Caki2 (cell line): ENCODE measurements at places on chromosomes 2 and 18.

GRCh38 chr2:224576088-224576715 lies 9.0 kb downstream of the CUL3 start:
- DNase-seq: peak; percentile 25

- peak; percentile 2 for DNase-seq
Measured at GRCh38 chr2:23745726-23746105, 181.2 kb downstream of the ATAD2B start.

DNA sequence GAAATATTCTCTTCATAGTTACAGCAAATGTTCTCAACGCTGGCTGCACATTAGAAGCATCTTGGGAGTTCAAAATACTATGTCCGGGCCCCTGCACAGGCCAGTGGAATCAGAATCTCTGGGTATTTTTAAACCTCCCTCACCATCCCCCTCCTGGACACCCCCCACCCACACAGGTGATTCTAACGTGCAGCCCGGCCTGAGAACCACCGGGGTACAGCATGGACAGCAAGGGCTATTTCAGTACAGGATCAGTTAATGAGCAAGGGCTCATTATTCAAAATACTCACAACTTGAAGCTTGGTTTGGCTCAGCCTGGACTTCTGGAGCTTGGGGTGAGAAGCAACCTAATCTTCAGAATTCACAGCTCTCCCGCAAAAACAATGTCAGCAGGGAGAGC lies 31.4 kb downstream of the INO80C start:
- no peak for DNase-seq

- no peak for DNase-seq
Measured at GRCh38 chr2:64492821-64493220, 31.3 kb upstream of the AFTPH start.

GRCh38 chr2:120393456-120393855 lies 47.5 kb downstream of the INHBB start:
- no peak for DNase-seq

GRCh38 chr18:22591222-22591621 lies 173.5 kb upstream of the CTAGE1 start:
- no peak for DNase-seq

DNA sequence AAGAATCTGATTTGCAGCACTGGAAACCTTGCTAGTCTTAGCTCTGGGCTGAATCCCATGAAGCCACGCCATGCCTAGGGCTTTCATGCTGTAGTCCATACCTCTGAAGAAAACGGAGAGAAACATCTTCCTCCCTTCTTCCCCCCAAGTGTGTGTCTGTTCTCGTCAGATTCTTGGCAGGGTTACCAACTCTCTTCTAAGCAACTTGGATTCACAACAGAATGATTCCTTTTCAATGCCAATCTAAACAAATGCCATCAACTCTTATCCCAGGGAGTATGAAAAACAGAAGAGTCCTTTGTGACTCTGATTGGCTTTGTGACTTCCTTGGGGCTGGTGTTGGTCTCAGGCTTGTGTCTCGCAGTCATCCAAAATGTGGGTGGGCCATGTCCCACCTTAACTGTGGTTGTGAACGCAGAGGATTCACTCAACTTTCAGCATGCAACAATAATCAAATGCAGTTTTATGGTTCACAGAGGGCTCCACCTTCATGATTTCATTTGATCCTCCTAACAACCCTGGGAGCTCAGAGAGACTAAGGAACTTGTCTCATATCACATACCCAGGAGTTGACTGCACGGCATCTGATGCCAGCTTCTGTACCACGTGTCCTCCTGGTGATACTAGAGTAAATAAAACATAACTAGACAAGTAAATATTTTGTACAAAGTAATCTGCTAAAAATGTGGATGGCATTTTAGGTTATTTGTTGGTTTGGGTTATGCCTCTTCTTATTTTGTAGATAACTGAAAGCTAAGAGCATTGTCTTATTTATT lies 186.0 kb upstream of the TNP1 start:
- DNase-seq: no peak

- no peak for DNase-seq
Measured at GRCh38 chr2:1708476-1709334, 35.6 kb downstream of the PXDN start.
